ENCODE measurements at places on chromosomes 2 and 18. TPM values are rescaled to one million over a fixed set of nuclear protein-coding genes. Genes with fewer than 3 reads are reported as not detected.

- DNase-seq, result no peak
These were observed 56.5 kb upstream of the TMEM247 start for GRCh38 chr2:46422717-46423394.

Gene MOGAT1
- total RNA-seq, result not detected

Gene IL36B
- not detected for total RNA-seq

DNA sequence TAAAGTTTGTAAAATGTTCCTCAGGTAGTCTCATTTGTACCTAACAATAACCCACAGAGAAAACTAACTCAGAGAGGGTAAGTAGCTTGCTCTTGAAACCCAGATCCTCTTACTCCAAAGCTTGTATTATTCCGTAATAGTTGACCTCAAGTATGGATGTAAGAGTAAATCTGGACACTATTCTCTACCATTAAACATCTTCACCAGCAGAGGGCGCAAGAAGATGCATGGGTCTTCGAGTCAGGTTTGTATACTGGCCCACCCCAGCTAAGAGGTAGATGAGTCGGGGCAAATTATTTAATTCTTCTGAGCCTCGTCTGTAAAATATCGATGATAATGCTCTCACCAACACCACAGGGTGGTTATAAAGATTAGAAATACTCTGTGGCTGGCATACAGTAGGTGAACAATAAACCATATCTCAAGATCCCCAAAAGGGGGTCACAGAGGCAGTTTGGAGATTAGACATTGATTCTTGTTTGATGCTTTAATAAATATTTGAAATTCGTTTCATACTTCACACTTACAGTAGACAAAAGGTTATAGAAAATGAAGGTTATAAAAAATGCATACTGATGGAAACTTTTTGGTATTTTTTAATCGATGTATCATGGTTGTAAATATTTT, 3.5 kb upstream of the CABLES1 start:
- peak; percentile 62 for DNase-seq

Gene KCNIP3
- total RNA-seq, result 37.1 TPM

Gene PDCL3
- total RNA-seq, result 9.5 TPM

DNA sequence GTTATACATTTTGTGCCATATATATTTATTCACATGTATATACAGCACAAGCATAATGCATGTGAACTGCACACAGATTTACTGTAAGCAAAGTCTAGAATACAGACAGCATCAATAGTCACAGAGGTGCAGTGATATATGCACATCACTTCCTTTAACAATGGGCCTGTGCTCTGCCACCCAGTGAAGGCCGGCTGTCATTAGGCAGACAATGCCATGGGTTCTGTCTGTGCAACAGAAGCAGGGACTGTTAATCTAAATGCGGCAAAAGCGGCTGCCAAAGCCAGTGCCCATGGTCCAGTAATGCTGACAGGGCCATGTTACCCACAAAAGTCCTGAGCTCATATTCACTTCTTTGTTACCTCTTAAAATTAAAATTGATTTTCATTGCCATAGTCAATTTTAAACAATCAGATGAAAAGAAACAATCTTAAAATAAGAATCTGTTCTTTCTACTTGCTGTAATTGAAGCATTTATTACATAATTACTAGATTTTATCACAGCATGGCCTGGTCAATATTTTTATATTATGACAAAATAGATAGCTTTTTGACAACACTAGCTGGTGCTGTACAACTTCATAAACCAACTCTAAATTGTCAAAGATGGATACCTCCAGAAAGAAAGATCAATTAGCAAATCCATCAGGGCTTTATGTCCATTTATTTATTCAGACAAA, 232.0 kb downstream of the STK39 start:
- DNase-seq, result no peak

Gene CD8B
- 0.54 TPM for total RNA-seq

Gene CTLA4
- 0.33 TPM for total RNA-seq

Gene ATOH8
- total RNA-seq, result 98.4 TPM

Gene DNAH6
- 5.6 TPM for total RNA-seq

DNA sequence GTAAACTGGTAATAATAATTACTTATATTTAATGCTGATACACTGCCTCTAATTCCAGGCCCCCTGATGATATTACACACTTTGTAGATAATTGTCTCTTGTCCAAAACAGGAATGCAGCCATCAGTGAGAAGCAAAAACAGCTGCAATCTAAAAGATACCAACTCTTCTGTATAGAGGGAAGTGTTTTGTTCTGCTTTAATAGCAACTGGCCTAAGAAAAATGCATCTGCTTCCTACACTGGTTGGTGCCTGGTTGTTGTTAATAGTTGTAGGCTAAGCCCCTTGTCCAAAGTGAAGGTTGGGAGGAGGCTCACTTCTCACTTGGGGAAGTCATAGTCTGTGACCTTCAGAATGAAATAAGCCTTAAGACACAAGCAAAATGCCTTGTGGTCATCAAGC, 332.0 kb downstream of the ZNF521 start:
- DNase-seq, result no peak

Gene ZNF638
- 154 TPM for total RNA-seq
